HT-29 (cell line): ENCODE measurements at places on chromosomes 2 and 18. TPM values are rescaled to one million over a fixed set of nuclear protein-coding genes. Genes with fewer than 3 reads are reported as not detected.

DNA sequence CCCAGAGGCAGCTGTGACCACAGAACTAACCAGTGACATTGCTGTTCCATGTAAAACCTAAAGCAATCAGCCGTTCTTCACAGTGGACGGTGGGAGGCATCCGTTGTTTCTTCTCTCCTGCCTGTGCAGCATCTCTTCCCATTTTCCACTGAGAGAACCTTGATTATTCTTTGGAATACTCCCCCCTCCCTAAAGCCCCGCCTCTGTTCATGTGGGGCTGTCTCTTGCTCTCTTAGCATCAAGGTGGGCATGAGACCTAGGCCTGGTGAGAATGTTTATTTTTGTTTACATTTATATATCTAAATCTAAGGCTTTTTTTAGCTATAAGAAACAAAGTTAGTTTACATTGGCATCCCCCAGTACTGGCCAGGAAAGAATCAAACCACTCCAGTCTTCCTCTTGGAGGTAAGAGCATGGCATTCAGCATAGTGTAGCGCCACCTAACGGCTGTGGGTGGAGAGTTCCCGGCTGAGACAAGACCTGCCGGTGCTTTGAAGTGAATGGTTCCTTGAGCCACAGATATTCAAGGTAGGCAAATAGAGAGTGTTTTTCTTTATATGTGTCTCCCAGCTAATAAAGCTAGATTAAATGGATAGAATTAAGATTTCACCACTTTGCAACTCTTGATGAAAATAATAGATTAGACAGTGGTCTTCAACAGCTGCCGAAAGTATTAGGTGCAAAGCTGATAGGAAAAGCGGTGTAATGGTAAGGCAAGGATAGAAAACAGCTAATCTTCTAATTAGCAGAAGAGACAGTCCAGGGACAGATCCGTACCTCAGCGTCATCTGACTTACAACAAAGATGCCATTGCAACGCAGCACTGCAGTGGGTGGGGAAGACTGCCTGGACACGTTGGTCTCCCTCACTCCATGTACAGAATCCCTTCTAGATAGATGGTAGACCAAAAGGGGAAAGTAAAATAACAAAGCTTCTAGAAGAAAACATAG lies 219.6 kb upstream of the RAB12 start:
- DNase-seq: peak; percentile 84

The CHRNG gene
- total RNA-seq: not detected in 2 replicates

GRCh38 chr2:79832511-79833234 lies 319.8 kb downstream of the CTNNA2 start:
- DNase-seq: no peak

DNA sequence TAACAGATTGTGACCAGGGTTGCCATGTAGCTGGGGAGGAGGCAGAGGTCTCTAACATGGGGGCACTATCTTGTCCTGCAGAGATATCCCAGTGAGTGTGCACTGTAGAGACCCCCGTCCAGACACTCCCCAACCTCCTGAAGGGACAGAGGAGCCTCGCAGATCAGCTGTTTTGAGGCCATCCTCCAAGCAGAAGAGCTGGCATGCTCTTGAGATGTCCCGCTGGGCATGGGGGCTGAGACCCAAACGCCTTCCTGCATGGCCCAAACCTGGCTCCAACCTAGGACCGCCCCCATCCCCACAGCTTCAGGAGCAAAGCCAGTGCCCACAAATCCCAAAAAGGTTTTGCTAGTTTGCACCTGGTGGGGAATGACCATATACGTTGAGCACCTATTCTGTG lies 2.7 kb upstream of the SLC66A3 start:
- no peak for DNase-seq

The MC5R gene
- 0.47 TPM in 1 of 2 replicates, not detected in the other for total RNA-seq

DNA sequence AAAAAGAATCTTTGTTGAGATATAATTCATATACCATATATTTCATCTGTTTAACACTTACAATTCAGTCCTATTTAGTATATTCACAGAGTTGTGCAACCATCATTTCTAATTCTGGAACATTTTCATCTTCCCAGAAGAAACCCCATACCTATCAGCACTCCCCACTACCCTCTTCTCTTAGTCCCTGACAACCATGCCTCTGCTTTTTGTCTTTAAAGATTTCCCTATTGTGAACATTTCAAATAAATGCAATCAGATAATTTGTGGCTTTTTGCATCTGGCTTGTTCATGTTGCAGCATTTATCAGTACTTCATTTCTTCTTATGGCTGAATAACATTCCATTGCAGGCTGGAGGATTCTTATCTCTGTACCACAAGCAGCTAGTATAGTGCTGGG lies 305.9 kb upstream of the MEX3C start:
- no peak for DNase-seq

DNA sequence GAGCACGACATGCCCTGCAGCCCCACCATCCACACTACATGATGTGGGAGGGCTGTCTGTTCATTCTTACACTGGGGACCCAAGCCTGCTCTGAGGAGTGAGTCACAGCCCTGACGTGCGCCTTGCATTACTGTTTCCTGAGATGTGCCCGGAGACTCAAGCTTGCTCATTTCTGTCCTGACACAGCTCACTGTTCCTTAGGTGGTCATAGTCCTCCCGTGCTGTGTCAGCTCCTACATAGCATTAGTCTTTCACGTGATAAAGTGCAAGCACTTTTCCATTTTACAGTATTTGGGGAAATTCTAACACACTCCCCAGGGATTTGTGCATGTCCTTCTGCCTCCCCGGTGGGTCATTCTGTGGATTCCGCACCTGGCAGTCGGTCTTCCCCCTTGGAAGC lies 46.2 kb upstream of the TRIM43B start:
- no peak for DNase-seq

The OSBPL1A gene
- total RNA-seq: 13.7 and 14.1 TPM in 2 replicates

The EMX1 gene
- total RNA-seq: 0.23 and 1.0 TPM in 2 replicates

- DNase-seq: no peak
Measured at GRCh38 chr2:201122276-201122675, 6.3 kb downstream of the CFLAR start.

DNA sequence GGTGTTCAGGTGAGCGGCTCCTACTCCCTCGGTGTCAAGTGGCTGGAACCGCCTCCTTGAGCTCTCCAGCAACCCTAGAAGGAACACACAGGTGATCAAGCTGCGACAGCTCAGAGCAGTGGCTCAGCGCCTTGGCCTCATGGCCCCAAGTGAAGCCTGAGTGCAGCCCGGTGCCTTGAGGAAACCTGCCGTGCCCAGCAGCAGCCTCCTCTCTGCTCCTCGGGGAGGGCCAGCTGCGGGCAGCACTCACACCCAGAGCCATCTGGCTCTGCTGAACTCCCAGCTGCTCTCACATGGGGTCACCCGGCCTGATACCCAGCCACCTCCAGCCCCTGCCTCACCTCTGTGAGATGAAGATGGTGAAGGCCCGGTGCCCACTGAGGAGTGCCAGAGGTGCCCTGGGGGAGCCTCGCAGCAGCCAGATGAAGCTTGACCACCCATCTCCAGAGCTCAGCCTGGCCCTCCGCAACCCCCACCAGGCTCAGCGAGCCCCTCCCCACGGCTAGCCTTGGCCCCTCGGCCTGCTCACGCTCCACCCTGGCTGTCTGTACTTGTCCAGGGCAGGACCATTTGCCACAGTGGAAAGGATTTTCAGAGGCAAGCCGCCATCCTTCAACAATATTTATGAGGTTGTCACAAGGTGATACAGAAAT lies 70.6 kb upstream of the RAB6C start:
- no peak for DNase-seq

The VWC2L gene
- total RNA-seq: not detected in 2 replicates

The CCDC68 gene
- 1.1 TPM in 2 replicates for total RNA-seq

- DNase-seq: peak; percentile 26
Measured at GRCh38 chr2:44277541-44277940, 2.3 kb downstream of the SLC3A1 start.

- no peak for DNase-seq
Measured at GRCh38 chr2:46996300-46996843, 80.8 kb upstream of the MCFD2 start.

The SLC38A11 gene
- total RNA-seq: 5.3 and 6.8 TPM in 2 replicates

The ACVR2A gene
- 2.8 and 3.0 TPM in 2 replicates for total RNA-seq

The SOCS6 gene
- 18.0 and 21.1 TPM in 2 replicates for total RNA-seq

DNA sequence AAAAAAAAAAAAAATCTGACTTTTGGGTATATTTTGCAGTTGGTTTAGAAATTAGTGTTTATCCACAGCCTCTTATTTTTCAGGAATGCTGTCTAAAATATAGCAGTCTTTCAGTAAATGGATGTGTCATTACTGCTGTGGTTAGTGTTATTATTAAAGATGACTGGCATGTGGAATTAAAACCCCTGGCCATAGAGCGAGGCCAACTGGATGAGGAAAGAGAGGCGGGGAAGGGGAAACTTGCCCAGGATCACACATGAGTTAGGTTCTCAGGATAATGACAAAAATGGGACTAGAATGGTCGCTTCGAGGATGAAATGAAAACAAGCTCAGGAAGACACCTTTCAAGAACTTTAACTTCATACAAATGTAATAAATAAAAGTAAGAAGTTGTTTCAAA lies 57.4 kb upstream of the APCDD1 start:
- DNase-seq: no peak

DNA sequence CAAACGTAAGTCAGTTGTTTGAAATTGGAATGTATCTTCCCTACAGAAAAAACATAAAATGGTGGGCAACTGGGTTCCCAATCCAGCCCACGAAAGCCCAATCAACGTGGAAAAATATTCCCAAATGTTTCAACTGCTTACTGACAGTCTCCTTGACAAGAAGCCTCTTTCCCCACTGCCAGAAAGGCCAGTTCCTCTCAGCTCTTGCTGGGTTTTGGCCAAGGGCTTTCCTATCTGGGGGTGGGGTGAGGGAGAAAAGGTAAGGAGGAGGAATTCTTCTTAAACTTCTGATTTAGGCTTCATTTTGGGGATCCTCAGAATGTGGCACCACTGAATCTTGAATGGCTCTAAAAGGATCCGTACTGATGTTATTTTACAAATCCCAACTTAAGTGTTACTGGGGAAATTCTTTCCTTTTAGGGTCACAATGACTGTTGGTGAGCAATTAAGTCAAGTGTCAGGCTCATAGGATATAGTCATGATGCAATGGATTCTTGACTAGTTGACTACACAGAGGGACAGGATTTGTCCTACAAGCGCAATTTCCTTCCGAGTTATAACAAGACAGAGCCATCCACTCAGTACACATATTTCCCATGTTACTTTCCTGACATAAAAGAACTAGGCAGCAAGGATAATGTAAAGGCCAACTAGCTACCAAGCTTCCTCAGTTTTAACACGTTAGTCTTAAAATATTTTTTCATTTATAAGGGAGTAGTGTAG lies 73.6 kb downstream of the SPRED2 start:
- DNase-seq: no peak

GRCh38 chr2:170925923-170926322 lies 3.1 kb upstream of the GORASP2 start:
- DNase-seq: no peak

The WNT10A gene
- total RNA-seq: 14.9 and 18.7 TPM in 2 replicates

GRCh38 chr2:135245071-135245470 lies 193.0 kb downstream of the RAB3GAP1 start:
- DNase-seq: peak; percentile 8

The C2orf78 gene
- total RNA-seq: not detected in 2 replicates

DNA sequence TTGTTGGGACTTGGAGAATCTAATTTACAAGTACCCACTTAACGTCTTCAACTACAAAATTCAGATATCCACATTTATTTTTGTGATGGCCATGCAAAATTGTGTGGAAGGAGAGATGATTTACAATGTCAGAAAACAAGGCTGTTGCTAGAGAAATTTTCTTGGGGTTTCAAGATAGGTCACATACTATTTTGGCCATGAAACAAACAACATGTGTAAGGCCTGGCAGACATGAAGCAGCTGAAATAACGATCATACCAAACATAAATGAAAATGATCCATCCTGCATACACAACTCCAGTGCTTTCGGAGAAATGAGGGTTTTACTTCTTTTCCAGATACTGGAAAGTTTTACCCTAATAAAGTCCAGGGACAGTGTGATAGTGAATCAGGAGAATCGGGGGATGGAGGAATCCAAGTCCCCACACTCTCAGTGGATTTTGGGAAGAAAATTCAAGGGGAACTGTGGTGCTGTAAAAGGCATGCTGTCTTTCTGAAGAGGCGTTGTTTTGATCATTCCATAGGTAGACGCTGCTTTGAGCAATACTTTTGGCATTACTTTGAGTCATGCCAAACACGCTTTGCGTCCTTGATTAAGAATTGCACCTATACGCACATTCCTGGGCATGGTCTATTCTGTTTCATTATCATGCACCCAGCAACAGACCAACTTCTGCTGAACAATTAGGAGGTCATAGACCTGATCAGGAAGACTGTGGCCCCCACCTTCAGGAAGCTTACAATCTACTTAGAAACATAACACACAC lies 79.4 kb downstream of the POU3F3 start:
- DNase-seq: no peak

The SCYGR4 gene
- total RNA-seq: not detected in 2 replicates

GRCh38 chr2:173119069-173119807 lies 43.6 kb downstream of the MAP3K20 start:
- no peak for DNase-seq

DNA sequence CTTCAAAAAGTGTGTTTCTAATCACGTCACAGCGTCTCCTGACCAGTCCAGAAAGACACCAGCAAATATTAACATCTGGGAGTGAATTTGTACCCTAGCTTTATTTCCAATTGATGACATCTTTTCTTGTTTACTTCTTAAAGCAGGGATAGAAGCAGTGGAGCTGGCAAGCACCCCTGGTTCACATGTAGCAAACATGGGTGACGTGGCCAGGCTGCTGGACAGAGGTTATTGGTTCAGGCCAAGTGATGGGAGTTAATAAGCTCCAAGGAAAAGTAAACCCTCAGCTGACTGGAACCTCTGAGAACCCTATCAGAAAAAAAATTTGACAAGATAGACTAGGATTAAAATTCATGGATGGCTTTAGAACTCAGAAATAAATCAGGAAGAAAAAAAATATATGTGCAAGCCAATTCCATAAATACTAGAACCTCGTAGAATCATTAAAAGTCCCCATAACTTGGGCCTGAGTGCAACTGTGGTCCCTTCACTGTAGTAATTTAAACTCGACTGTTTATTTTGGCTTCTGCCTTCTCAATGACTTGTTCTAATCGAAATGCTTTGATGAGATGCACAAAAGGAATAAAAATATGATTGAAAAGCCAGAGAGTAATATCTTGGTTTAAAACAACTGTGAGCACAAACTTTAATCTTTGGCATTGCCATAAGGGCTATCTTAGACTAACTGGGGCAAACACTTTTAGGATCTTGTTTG lies 121.5 kb upstream of the CTAGE1 start:
- DNase-seq: no peak

GRCh38 chr2:40716879-40717278 lies 265.0 kb upstream of the SLC8A1 start:
- DNase-seq: no peak

- peak; percentile 64 for DNase-seq
Measured at GRCh38 chr2:223727562-223727961, 109.8 kb downstream of the AP1S3 start.

The PLCL1 gene
- total RNA-seq: 0.08 and 0.13 TPM in 2 replicates

DNA sequence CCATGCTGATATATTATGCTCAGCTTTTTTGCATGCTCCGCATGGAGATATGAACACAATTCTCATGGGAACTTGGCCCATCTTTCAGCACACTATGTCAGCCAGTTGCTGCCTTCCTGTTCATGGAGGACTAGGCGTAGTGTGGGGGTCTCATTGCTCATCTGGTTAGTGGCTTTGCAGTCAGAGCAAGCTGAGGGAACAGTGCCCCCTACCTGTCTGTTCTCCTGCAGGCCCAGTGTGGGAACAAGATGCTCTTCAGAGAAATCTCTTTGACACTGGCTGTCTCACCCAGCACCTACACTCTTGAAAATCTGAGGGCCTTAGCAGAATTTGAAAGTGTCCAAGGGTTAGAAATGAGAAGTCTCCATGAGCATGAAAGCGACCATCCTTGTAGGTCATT lies 47.1 kb downstream of the SPTBN1 start:
- peak; percentile 44 for DNase-seq

GRCh38 chr2:167827352-167828097 lies 419.9 kb downstream of the STK39 start:
- DNase-seq: no peak

The ASB18 gene
- not detected in 2 replicates for total RNA-seq

- DNase-seq: peak; percentile 2
Measured at GRCh38 chr18:21996351-21996826, 173.0 kb upstream of the GATA6 start.
